Fibroblast of the conjunctiva (primary cell): ENCODE measurements at places on chromosomes 1 and 21.

DNA sequence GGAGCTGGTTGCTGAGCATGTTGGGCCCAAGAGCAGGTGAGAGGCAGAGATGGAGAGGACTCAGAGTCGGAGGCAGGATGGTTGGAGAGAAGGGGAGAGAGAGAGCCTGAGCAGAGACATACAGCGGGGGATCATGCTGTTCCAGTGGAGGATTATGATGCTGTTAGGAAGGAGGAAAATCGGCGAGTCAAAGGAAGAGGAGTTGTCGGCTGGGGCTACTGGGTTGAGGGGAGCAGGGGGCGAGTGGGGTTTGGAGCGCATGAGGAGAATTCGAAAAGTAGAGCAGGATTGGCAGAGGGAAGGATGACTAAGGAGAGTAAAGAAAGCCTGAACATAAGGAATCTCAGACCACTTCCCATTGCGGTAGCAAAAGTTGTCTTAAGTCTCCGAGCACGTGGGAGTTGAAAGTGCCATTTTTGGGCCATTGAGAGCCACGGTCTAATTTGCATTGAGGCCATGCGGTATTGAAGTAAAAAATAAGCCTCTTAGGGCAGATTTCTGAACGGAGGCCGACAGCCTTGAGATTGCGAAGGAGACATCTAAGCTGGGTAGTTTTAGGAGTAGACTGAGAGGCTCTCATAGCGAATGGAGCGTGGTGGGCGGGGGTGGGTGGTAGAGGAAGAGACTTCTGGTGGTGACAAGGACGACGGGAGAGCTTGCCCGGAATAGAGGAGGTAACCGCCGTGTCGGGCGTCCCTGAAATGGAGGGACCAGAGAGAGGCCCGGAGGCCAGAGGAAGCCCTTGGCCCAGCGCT lies 140.4 kb upstream of the ETV3 start:
- no peak for DNase-seq

DNA sequence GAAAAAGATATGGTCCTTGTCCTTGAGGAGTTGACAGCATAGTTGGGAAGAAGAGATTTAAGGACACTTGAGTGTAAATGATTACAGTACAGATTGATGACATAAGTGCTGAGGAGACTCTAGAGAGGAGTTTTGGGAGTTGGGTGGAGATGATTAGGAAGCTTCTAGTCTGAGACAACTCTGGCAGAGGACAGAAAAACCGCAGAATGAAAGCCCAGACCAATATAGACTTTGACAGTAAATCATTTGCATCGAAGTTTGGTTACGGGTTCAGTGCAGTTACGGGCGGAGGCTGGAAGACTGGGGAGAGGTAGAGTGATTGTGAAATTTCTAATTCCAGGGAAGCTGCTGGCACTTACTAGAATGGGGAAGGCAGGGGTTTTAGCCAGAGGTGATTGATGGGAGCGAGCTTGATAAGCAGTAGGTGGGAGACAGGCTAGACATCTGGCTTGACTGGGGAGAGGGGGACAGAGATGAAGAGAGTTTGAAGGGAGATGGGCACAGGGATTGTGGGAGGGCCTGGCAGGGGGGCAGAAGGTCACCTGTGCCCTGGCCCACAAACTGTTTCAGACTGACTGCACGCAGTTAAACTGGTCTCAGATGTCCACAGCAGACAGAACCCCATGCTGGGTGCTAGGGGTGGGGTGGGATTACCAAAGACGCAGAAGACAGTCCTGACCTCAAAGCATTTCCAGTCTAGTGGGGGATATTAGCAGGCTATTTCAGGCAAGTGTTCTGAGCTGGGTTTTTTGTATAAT lies 20.1 kb downstream of the SH2D2A start:
- no peak for DNase-seq

GRCh38 chr1:8493916-8494540 lies 176.1 kb downstream of the SLC45A1 start:
- no peak for DNase-seq

- DNase-seq, result no peak
These were observed 3.0 kb upstream of the SUCO start for GRCh38 chr1:172530000-172530399.

- no peak for DNase-seq
These were observed 16.6 kb downstream of the IFI6 start for GRCh38 chr1:27655151-27655937.
